Activated CD4-positive, alpha-beta memory T cell treated with anti-CD3 and anti-CD28 coated beads, Interleukin-2, amount 10 ng/mL, durations not matched to agents 7 days and 5 days (primary cell): ENCODE measurements at places on chromosomes 5 and 9. TPM values are rescaled to one million over a fixed set of nuclear protein-coding genes. Genes with fewer than 3 reads are reported as not detected.

GRCh38 chr5:944992-945685 lies 52.5 kb downstream of the TRIP13 start:
- no peak overlapping the region for H3K27ac ChIP-seq
- no peaks in the 10 kb centered on the region for H3K4me1 ChIP-seq
- H3K27me3 ChIP-seq = peaks cover 53% of the 10 kb centered on the region
- no peaks in the 10 kb centered on the region for H3K36me3 ChIP-seq

GRCh38 chr5:172637740-172638139 lies 3.3 kb upstream of the NEURL1B start:
- no peak overlapping the region for H3K27ac ChIP-seq
- no peak for DNase-seq
- H3K27me3 ChIP-seq = peaks cover 28% of the 10 kb centered on the region
- H3K36me3 ChIP-seq = no peaks in the 10 kb centered on the region

Gene SLC35D2
- 15.1 TPM for total RNA-seq

DNA sequence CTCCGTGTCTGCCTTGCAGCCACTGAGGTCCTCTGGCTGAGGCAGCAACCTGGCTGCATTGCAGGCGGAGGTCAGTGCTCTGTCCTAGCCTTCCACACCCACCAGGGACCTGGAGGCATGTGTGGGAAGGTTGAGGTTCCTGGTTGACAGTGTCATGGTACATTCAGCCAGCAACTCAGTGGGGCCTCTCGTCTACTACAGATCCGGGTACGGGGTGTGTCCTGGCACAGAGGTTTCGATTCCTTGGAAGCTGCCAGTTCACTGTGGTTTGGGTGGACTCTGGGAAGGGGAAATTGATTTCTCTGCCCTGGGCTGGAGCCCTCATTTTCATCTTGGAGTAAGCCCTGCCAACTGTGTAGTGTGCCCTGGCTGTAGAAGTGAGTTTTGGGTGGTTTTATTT lies 45.1 kb downstream of the PDE8B start:
- H3K27ac ChIP-seq = no peak overlapping the region
- peaks cover 4% of the 10 kb centered on the region for H3K4me1 ChIP-seq
- H3K36me3 ChIP-seq = no peaks in the 10 kb centered on the region
- peaks cover 41% of the 10 kb centered on the region for H3K27me3 ChIP-seq
- DNase-seq = no peak

- peaks cover 57% of the 10 kb centered on the region for H3K4me1 ChIP-seq
- H3K36me3 ChIP-seq = peaks cover 23% of the 10 kb centered on the region
- H3K4me3 ChIP-seq = no peak overlapping the region
- no peak for DNase-seq
These were observed 188.1 kb upstream of the PTGER4 start for GRCh38 chr5:40491644-40492043.

GRCh38 chr9:130491830-130492482 lies 47.2 kb downstream of the ASS1 start:
- no peak for DNase-seq
- H3K27me3 ChIP-seq = peaks cover 1% of the 10 kb centered on the region
- H3K36me3 ChIP-seq = peaks cover 2% of the 10 kb centered on the region
- no peaks in the 10 kb centered on the region for H3K4me1 ChIP-seq

DNA sequence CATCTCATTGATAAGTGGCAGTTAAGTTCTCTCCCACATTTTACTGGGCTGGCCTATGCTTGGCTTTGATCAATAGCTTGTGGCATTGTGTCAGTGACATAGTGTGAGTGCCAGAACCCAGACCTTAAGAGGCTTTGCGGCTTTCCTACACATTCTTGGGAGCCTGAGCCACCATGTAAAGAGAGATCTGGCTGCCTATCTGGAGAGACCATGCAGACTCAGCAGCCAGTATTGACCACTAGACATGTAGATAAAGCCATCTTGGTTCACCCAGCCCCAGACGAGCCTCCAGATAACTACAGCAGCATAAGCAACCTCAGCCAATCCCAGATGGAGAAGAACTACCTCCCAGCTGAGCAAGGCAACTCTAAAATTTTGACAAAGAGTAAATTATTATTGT lies 28.6 kb downstream of the C9orf153 start:
- no peak overlapping the region for H3K27ac ChIP-seq
- H3K4me3 ChIP-seq = no peak overlapping the region
- no peaks in the 10 kb centered on the region for H3K36me3 ChIP-seq
- peaks cover 2% of the 10 kb centered on the region for H3K27me3 ChIP-seq
- no peaks in the 10 kb centered on the region for H3K4me1 ChIP-seq
- no peak for DNase-seq

DNA sequence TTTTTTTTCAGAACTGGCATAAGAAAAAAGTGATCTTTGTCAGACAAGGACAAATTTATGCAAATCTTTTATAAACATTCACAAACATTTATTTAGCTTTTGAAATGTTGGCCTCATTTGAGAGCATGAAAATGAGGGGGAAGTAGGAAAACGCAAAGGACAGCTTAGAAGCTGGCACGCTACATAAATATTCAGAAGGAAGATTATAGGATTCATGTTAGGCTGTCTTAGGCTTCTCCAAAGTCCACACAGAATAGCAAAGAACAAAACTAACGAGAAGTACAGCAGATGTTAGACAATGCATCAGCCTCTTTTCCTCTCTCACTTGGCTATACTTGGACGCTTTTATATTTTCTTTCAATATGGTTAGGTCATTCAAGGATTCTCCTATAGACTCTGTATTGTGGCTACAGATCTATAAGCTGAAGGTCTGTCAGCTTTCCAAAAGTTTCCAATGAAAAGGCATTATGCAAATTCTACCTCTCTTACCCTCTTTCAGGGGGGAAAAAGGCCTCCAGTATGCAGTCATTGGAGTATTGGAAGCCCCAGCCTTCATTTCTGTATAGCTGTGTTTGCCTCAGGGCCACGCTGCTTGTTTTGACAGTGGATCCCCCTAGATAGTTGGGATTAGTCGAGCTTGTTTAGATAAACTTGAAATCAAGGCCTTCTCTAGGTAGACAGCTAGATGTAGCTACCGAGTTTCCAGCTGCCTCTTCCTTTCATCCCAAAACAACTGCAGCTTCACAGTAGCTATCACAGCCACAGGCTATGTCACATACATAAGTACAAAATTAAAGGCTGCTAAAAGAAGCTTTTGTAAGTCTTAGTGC lies 153.0 kb downstream of the DENND1A start:
- H3K27ac ChIP-seq = no peak overlapping the region
- no peaks in the 10 kb centered on the region for H3K36me3 ChIP-seq
- no peaks in the 10 kb centered on the region for H3K27me3 ChIP-seq
- no peak overlapping the region for H3K4me3 ChIP-seq

DNA sequence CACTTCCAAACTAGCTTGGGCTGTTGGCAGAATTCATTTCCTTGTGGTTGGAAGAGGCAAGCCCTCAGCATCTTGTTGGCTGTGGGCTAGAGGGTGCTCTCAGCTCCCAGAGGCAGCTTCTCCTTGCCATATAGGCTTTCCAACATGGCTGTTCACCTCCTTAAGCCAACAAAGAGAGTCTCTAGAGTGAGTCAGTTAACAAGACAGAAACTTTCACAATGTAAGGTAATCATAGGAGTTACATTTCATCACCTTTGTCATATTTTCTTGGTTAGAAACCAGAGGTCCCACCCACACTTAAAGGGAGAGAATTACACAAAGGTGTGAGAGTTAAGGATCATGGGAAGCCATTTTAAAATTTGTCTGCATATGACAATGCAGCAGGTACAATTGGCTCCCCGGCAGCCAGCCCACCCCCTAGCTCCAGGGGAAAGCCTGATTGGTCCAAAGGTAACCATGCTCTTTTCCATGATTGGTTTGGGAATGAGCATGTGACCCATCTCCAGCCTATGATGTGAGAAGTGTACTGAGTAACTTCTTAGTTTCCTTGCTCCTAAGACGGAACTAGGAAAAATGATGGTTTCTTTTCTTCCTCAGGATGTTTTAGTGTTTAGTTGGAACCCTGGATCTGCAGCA lies 109.8 kb upstream of the MSX2 start:
- no peak for DNase-seq
- H3K4me3 ChIP-seq = no peak overlapping the region
- no peaks in the 10 kb centered on the region for H3K4me1 ChIP-seq
- H3K36me3 ChIP-seq = no peaks in the 10 kb centered on the region

GRCh38 chr5:103408408-103408807 lies 149.8 kb downstream of the MACIR start:
- no peaks in the 10 kb centered on the region for H3K36me3 ChIP-seq
- DNase-seq = no peak
- H3K4me1 ChIP-seq = no peaks in the 10 kb centered on the region

Gene ORM2
- not detected for total RNA-seq

Gene FUBP3
- 30.7 TPM for total RNA-seq

- H3K27me3 ChIP-seq = no peaks in the 10 kb centered on the region
- H3K4me1 ChIP-seq = no peaks in the 10 kb centered on the region
- no peak for DNase-seq
- no peaks in the 10 kb centered on the region for H3K36me3 ChIP-seq
These were observed 60.5 kb downstream of the GLDC start for GRCh38 chr9:6584881-6585597.

DNA sequence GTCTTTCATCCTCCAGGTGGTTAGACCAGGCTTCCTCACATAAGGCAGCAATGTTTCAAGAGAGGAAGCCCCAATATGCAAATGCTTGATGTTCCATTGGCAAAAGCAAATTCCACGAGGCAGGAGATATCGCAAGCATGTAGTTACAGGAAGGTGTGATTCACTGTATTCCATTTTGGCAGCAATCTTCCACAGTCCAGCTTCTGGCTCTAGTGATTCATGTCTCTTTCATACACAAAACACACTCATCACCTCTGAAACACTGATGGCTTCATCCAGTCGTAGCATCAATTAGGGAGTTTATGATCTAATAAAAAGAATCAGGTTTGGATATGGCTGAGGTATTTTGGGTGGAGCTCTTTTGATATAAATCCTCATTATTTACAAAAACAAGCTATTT lies 552.2 kb upstream of the RIOK2 start:
- DNase-seq = no peak
- no peak overlapping the region for H3K4me3 ChIP-seq
- H3K36me3 ChIP-seq = no peaks in the 10 kb centered on the region
- no peak overlapping the region for H3K27ac ChIP-seq
- H3K4me1 ChIP-seq = no peaks in the 10 kb centered on the region
- no peaks in the 10 kb centered on the region for H3K27me3 ChIP-seq

Gene TMEM252
- not detected for total RNA-seq

DNA sequence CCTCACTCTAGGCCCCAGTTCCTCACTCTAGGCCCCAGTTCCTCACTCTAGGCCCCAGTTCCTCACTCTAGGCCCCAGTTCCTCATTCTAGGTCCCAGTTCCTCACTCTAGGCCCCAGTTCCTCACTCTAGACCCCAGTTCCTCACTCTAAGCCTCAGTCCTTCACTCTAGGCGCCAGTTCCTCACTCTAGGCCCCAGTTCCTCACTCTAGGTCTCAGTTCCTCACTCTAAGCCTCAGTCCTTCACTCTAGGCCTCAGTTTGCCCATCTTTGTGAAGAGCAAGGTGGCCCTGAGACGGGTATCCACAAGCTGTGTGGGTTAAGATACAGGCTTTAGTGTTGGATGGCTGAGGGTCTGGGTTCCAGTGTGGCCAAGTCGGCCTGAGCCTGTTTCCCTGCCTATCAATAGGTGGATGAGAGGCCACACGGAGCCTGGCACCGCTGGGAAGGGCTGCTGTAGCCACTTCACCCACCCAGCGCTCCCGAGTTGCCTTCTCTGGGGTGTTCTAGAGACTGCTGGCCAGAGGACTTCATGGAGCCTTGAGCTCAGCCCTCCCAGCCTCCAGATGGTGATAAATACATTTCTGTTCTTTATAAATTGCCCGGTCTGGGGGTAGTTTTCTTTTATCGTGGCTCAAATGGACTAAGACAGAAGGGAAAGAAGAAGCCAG lies 150.2 kb downstream of the RXRA start:
- H3K4me1 ChIP-seq = no peaks in the 10 kb centered on the region
- no peaks in the 10 kb centered on the region for H3K36me3 ChIP-seq
- H3K27me3 ChIP-seq = no peaks in the 10 kb centered on the region
- H3K27ac ChIP-seq = no peak overlapping the region
